ENCODE measurements at places on chromosomes 12 and 14.

DNA sequence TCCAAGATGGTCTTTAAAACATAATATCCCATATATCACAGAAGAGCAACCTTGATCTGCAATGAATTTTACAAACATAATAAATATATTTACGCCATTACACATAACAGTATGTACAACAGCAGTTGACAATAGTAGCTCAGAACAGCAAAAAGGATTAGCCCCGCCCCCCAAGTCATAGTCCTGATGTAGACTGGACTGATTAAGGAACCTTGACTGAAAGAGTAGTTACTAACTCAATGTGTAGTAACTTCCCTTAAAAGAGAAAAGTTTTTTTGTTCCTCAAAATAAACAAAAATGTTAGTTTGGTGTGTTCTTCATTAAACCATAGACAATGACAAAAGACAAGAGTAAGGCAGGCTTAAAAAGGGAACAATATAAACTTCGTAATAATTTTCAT, 44.5 kb downstream of the GTF2A1 start:
- DNase-seq = no peak

DNA sequence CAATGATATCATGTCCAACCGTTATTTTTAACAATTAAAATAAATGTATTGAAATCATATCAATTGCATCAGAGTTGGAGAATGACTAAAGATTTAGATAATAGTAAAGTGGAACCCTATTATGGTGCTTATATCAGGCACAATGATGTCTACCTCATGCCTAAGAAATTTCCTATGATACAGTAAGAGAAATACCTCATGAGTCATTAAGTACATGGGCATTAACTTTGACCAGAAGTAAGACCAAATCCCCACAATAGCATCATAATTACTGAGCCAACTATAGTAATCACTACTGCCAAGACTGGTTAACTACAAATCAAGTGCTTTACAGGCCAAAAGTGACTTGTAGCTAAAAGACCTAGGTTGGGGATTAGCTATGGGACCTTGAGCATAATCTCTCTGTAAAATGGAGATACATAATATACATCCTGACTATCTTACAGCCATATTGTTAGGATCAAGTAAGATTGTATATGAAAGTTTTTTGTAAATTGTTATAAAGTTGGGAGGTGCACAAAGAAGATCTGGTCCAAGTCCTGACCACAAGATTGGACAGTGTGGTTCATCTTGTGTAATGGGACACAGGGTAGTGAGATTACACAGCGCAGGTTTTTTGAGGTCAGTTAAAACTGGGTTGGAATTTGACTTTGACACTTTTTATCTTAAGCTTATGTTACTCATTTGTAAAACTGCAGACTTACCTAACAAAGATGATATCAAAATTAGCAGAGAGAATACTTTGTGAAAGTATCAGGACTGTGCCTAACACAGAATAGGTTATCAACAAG, 60.5 kb downstream of the ERGIC2 start:
- peak; percentile 78 for DNase-seq

DNA sequence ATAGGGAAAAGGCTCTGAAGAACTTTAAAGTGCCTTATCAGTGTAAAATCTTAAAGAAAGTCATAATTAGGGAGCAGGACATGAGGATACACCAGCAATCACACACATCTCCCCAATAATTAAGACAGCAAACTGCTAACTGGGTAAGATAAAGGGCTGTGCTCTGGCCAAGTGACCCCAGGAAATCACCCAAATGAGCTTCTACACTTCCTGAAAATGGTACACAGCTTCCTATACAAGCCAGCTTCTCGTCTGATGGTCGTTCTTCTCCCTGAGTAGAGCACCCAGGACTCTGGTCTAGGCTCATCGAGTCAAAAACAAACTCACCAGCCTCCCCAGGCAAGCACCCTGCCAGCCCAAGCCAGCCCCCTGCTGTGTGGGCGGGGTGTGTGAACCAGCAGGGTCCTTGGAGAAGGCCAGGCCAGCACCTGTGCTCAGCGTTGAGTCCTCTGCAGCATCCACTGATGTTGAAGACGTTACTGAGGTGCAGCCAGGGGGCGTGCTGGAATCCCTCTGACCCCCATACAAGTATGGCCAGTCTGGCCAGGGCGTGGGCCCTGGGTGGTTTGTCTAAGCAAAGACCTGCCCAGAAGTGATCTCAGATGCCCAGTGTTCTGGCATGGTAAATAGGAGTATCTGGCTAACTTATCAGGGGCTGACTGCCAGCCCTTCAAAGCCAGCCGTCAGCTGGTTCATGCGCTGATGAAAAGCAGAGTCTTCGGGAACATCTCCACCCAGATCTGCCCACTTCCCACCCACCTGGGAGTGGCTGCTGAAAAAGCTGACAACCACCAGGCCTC, 41.4 kb downstream of the ACTN1 start:
- no peak for DNase-seq

DNA sequence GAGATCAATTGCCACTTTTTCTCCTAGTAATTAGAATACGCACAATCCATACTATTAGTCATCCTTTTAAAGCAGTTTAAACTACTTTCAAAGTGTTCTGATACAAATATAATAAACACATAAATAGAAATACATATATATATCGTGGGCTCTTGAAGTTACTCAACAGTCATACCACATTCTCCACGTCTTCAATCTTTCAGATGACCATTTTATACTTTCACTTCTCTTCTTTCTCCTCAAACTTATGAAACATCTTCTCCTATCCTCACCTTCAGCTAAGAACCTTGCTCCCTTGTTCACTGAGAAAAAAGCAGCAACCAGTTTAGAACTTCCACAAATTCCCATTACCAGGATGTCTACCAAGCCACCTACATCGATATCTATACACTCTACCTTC, 19.2 kb downstream of the CEP290 start:
- no peak for DNase-seq

GRCh38 chr12:57049890-57050289, at the start of gene MYO1A:
Gene MYO1A, minus strand, starts transcription at chr12:57050129. Its CDS starts 1,806 bp downstream, at chr12:57048323.
- no peak for DNase-seq

GRCh38 chr12:97275256-97275655, 187.3 kb upstream of the RMST start:
- no peak for DNase-seq

DNA sequence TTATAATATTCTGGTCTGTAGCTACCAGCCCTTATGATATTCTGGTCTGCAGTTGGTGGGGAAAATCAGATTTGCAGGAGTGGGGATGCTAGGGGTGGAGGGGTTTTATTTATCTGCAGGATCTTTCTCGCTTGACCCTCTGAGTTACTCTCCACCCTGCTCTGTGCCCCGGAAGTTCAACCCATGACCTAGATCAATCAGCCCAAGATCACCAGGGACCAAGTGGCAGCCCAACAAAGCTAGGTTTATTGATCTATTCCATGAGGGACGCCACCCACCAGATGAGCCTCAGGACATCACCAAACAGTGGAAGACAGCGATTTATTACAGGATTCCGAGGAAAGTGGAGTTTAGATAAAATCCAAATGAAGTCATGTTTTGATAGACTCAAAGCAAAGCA, 25.8 kb upstream of the C12orf76 start:
- no peak for DNase-seq

- no peak for DNase-seq
Measured at GRCh38 chr12:22039361-22039760, 6.7 kb upstream of the CMAS start.

DNA sequence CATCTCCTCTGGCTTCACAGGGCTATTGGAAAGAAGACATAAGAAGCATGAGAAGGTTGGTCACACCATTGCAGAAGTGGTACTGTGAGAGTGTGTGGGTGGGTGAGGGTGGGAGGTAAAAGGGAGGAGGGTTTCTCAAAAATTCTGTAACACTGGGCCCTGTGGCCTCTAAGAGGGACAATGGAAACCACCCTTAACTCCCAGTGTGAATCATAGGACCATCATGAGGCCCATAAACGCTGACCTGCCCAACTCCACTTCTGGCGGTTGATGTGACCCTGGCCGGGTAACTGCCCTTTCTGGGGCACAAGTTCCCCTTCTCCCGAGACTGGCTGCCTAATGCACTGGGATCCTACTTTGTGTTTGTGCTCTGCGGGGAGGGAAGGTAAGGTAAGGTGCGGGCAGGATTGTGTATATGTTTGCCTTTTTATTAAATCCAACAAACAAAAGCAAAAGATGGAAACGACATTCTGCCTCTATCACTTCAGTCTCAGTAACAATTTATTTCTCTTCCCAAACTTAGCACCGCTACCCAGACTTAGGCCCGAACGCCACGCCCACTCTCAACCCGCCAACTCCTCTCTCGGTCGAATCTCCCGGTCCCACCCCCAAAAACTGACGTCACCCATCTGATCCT, 551 bp downstream of the METTL1 start:
- DNase-seq = peak; percentile 55

DNA sequence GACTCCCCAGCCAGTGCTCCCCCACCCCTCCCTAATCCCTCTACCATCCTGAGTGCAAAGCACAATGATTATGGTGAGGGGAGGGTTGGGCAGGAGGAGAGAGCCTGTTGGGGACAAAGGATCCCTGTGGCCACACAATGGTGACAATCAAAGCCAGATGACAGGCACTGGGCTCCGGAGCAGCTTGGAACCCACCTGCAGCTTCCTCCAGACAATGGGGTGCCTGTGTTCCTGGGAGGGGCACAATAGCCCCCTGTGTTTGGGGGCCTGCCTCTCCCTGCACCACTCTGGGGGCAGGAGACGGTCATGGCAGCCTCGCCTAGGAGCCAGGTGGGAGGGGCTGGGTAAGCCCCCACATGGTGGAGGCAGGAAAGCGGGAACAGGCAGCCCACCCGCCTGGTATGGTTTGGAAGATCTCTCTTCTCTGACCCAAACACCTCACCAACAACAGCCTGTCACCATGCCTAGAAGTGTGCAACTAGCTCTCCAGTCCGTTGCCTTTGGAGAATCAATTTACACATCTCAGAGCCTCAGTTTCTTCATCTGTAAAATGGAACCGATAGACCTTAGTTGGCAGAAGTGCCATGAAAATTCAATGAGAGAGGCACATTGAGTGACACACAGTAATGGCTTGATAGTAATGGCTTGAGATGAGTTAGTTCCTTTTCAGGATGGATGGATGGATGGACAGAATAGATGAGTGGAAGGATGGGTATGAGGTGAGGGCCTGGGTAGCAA, 53.0 kb downstream of the MVK start:
- no peak for DNase-seq

Data from AG09309 (cell line).